Kasumi-1 (cell line): ENCODE measurements at places on chromosomes 1 and 21.

- no peak for DNase-seq
Measured at GRCh38 chr21:37273440-37273839, 6.3 kb upstream of the VPS26C start.

DNA sequence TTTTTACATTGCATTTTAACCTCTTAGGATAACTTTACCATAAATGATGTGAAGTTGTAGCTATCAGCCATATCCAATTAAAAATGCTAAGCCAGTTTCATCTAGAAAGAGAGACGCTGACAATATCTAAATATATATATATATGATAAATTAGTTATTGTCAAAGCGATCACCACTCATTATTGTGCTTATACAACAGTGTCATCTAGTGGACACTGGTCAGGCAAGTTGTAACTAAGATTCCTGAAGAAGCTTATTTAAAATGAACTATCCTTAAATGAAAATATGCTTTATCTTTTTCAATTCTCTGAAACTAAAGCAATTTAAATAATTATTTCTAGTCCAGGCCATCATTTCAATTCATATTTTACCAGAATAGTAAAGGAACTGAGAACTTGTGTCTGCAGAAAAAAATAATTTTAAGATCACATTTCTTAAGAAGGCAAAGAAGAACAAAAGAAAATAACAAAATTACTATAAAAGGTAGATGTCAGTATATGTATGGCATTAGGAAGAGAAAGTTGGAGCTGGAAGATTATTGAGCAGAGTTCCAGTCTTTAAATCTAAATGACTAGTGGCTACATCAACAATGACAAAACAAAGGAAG, 193.3 kb upstream of the SNX7 start:
- DNase-seq: peak; percentile 57

DNA sequence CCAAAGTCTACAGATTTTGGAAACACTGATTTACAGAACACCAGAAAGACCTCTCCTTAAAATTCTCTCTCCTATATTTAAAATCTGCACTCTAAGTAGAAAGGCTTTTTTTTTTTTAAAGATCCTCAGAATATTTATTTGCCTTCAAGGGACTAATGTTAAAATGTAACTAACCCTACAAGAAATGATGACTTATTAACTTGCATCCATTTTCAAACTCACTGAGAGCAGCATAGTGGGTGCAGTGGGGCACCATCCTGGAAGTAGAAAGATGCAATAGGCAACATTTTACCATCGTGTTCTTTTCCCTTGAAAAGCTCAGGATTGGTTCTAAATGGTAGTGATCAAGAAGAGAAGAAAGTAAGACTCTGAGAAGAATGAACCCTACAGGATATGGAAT, 498.1 kb downstream of the NEGR1 start:
- DNase-seq: no peak

- DNase-seq: no peak
Measured at GRCh38 chr1:159204161-159205141, at the start of gene ACKR1. Gene ACKR1, plus strand, starts transcription at chr1:159204875. Its CDS starts 85 bp downstream, at chr1:159204960.

- DNase-seq: peak; percentile 81
Measured at GRCh38 chr1:16243936-16244649, 7.1 kb upstream of the CPLANE2 start.

DNA sequence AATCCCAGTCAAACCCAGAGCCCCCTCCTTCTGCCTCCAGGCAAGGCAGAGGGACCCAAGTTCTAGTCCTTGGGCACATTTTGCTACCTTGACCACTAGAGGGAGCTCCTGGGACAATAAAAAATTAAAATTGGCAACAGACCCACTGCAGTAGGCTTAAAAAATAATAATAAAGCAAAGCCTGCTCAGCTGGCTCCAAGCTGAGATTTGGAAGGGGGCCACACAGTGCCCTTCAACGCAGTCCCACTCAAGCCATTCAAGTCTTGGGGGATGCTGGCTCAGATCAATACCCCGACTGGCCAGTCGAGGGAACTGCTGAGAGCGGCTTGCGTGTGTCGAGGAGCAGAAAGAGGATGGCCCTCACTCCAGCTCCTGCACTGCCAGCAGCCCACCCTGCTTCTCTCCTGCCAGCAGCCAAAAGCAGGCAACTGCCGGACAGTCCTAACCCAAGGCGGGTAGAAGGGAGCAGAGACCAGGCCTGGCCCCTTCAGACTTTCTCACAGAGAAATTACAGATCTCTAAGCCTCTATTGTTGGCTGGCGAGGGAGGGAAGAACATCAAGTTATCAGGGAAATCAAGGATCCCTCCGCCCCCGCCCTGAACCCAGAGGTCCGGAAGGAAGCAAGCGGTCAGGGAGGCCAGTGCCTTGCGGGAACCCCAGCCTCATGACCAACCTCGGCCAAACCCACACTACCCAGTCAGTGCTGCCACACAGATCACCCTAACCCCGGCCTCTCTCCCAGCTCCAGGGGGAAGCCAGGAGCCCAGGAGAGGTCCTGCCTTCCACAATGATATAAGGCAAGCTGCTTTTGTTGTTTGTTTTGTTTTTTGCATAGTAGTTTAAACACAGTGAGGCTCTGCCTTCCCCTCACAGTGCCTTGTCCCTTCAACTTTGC, 4.9 kb upstream of the ALDH4A1 start:
- peak; percentile 85 for DNase-seq

DNA sequence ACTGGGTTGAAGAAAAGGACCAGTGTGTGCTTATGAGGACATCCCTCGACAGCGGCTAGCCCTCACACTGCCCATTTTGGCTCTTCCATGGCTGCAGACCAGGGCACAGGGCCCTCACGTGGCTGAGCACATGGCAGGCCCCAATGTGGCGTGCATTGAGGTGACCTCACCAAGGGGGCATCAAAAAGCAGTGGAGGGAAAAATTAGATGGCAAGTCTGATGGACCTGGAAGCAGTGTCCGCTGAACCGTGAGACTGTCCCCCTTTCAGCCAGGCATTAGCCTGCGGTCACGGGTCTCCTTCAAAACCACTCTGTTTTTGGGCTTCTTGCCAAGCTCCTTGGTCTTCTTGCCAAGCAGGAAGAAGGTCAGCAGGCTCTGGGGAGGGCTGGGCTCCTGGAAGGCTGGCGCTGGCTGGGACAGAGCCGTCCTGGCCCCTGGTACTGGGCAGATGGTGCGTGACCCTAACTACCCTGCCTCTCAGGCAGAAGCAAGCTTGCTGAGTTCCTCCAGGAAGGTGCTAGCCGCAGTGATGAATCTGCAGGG, 30.8 kb downstream of the TRIM67 start:
- DNase-seq: no peak

DNA sequence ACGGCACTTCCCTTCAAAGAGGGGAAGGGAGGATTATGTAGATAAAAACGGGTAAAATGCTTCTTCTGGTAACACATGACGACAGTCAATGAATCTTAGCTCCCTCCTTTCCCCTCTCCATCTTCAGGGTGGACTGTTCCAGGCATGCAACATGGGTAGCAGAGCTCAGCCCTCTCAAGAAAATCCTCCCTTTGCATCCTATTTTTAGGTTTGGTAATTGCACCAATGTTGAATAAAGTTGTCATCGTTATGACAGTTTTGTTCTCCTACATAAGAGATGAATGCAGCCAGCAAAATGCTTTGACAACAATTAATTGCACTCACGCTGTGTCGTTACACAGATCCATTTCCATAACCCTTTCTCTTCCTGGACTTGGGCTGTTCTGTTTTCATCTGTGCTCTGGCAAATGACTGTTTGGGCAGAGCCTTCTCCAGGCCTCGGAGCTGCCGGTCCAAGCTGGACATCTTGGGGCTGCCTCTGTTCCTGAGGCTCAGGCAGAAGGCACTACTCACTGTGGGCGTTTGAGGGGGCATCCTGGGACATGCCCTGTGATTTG, 127.6 kb downstream of the CNIH3 start:
- DNase-seq: no peak

DNA sequence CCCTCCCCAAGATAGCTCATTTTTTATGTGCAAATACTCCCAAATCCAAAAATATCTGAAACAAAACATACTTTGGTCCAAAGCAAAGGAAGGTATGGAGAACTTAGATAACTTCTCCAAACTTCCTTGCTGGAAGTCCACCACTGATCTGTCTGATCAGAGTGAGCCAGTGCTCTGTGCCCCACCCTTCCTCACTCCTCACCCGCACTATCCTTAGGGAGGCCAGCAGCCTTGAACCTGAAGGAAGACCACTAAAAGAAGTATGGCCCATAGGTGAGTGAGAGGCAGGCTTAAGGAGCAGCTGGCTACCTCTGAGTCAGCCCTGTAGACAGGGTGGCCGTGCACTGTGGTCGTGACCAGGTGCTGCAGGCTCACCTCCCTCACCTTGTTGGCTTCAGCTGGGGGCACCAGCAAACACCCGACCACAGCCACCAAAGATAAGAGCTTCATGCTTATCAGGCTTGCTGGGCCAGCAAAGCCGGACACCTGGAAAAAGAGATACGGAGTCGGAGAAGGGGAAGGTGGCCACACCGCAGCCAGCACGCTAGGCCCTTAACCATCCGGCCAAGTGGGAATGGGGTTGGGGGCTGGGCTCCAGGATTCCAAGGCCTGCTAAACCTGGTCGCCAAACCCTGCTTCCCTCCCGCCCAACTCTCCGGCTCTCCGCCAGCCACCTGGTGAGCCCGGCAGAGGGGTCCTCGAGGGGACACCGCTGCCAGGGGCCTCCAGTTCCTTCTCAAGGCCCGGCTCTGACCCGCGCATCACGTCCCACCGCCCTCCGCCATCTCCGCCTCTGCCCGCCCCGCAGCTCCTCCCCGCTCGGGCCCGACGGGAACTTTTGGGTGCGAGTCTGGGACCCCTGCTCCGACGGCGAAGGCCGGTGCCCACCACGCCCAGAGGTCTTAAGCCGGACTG, 543 bp downstream of the TMEM9 start:
- DNase-seq: peak; percentile 58

DNA sequence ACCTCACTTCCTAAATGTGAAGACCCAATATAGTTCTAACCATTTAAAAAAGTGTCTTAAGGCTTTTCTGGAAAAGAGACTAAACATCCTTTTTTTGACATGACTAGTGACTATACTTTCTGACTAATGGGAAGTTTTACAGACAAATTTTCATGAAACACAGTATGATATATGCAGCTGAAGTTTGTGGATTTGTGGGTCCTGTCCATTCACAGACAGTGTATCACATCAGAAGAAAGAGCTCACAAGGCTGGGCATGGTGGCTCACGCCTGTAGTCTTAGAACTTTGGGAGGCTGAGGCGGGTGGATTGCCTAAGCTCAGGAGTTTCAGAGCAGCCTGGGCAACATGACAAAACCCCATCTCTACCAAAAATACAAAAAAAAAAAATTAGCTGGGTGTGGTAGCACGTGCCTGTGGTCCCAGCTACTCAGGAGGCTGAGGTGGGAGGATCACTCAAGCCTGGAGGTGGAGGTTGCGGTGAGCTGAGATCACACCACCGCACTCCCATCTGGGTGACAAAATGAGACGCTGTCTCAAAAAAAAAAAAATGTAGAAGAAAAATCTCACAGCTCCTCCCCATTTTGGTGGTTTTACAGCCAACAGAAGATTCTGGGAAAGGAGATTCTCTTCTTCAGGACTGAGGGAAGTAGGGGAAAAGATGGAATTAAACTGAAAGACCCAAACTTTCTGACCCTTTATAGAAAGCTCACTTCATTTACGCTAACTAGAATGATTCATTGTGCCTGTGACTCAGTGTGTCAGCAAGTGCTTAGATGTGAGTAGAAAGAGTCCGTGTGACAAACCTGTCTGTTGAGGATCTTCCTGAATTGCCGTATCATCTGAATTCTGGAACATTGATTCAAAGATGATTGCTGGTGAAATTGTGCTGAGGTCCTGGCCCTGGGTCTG, 15.2 kb upstream of the YRDC start:
- DNase-seq: no peak

GRCh38 chr21:17613242-17613676, 558 bp upstream of the BTG3 start:
- no peak for DNase-seq

- no peak for DNase-seq
Measured at GRCh38 chr1:89545264-89546038, 20.8 kb downstream of the LRRC8B start.

- no peak for DNase-seq
Measured at GRCh38 chr1:228037401-228038386, 30.9 kb downstream of the WNT3A start.
